Stimulated activated CD4-positive, alpha-beta T cell treated with anti-CD3 and anti-CD28 coated beads, Interleukin-12 subunit alpha, Interleukin-12 subunit beta, amount 100 ng/mL, for 48 hours (primary cell): ENCODE measurements at places on chromosomes 6 and 20.

DNA sequence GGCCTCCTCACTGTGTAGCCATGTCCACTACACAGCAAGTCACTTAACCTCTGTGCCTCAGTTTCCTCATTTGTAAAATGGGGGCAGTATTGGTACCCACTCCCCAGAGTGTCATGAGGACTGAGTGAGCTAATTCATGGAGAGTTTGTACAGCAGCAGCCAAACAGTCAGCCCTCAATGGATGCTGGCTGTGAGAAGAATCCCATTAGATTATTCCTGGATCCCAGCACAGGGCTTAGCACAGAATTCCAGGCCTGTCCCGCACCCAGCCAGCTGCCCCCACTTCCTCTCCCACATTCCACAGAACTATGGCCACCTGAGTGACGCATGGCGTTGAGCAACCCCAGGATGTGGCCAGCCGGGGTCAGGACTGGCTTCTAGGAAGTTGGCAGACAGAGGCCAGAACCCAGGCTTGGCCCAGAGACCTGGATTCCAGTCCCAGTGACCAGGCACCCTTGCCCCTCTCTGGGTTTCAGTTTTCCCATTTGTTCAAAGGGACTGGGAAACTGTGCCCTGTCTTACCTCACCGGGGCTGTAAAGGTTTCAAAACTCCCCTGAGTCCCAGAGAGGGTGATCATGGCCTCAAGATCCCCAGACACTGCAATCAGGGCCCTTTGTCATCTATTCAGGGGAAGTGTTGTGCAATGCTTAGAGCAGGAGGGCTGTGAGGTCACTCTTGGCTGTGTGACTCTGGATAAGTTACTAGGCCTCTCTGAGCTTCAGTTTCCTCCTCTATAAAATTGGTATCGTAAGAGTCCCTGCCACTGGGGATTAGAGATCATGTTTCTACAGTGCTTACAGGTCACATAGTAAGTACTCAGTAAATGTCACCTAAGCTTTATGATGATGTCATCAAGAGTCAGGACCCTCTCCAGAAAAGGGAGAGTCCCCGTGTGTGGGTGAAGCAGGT is 3.0 kb upstream of the TGM2 start:
- no peak for DNase-seq

DNA sequence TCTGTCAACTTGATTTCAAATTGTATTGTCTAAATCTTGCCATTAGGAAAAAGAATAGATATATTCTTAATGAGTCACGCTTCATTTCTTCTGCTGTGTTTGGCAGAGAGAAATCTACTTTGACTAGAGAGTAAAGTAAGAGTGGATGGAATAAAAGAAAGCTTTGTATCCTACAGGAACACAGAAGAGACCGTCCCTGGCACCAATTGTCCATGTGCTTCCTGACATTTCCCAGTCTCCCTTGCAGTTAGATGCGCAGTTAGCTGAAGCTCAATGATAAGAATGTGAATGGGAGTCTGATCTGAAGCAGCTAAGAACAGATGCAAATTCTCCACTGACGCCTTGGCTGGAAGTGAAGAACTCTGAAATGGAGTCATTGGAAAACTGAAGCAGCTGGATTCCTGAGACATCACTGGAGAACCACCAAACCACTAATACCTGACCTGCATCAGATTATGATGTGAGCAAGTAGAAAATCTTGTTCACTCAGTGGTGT is 528.2 kb upstream of the MARCKS start:
- no peak for DNase-seq

- no peak for DNase-seq
Observed at GRCh38 chr6:5724911-5725310, 281.8 kb downstream of the NRN1 start.

DNA sequence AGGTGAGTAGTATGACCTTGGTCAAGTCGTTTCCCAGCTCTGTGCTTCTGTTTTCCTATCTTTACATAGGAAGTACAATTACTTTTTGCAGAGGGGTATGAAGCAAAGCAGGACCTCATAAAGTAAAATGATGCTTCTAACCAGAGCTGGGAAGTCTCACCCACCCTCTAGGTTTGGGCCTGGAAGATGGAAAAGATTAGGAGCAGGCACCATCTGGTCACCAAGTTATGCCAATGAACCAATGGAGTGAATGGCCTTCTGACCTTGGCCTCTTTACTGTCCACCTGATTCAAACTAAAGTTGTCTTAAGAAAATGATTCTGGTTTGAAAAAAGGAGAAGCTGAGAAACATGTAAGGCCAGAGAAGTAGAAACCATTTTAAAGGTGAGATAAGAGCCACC is 68.9 kb upstream of the CTNNBL1 start:
- no peak for DNase-seq

- DNase-seq: no peak
Observed at GRCh38 chr20:6612606-6612923, 154.9 kb upstream of the BMP2 start.

DNA sequence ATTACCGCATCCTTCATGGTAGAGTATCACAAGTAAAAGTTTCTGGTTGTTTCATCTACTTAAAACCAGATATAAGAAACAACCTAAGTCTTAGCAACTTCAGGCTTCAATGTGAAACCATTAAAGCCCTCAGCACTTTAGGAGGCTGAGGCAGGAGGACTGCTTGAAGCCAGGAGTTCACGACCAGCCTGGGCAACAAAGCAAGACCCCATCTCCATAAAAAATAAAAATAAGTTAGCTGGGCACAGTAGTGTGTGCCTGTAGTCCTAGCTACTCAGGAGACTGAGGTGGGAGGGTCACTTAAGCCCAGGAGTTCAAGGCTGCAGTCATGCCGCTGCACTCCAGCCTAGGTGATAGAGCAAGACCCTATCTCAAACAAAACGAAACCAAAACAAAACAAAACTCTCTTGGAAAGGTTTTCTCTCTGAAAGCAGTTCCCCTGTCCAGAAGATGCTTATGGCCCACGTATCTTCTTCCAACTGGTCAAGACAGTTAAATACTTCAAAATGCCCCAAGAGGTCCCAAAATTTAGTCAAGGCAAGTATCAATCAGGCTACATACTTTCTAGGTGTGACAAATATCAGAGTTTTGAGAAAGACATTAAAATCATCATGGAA is 9.9 kb downstream of the TAF11 start:
- DNase-seq: no peak

- no peak for DNase-seq
Observed at GRCh38 chr20:41373931-41374920, 7.6 kb upstream of the EMILIN3 start.

DNA sequence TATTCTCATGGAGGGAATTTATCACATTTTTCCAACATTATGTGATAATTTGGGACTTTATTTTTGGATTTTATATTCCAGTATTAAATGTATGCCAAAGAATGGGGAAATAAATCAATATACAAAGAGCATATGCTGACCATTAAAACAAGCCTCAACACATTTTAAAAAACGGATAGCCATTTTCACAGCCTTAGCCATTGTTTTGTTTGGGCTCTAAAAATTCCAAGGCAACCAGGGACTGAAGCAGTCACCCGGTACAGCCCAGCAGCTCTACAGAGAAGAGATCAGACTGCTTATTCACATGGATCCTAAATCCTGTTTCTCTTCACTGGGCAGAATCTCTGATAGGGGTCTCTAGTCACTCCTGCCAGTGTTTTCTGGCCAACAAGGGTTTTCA is 150.2 kb upstream of the OGFRL1 start:
- no peak for DNase-seq

GRCh38 chr6:166925141-166925996 is 31.0 kb downstream of the RNASET2 start:
- DNase-seq: no peak

DNA sequence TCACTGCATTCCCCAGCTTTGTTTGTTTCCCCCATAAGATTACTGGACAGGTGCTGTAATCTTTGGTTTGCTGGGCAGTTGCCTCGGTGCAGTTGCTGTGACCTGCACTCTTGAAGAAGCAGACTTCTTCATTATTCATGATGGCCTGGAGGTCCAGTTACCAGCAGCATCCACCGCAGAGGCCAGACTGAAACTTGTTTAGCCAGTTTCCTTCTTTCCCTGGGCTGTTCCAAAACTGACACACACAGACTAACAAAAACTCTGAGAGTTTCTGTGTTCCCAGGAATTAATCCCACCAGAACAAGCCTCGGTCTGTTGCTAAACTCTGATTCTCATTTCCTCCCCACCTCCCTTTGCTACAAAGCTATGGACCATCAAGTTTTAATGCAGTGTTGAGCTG is 144.1 kb downstream of the QRSL1 start:
- DNase-seq: no peak

DNA sequence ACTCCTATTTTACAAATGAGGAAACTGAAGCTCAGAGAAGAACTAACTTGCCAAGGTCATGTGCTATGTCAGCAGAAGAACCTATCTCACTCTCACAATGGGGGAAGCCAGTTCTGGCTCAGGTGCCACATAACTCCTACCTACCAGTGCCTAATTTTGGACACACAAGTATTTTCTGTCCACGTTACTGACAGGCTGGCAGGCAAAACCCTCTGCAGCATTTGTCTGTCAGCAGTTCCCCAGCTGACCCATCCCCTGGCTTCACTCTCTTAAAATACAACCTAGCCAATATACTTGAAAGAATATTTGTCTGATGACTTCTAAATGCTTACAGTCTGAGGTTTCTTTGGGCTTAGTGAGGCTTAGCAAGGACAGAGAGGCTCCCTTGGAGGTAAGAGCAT is 15.5 kb downstream of the GSS start:
- DNase-seq: no peak

- DNase-seq: no peak
Observed at GRCh38 chr6:32047084-32047478, 8.9 kb downstream of the CYP21A2 start.

DNA sequence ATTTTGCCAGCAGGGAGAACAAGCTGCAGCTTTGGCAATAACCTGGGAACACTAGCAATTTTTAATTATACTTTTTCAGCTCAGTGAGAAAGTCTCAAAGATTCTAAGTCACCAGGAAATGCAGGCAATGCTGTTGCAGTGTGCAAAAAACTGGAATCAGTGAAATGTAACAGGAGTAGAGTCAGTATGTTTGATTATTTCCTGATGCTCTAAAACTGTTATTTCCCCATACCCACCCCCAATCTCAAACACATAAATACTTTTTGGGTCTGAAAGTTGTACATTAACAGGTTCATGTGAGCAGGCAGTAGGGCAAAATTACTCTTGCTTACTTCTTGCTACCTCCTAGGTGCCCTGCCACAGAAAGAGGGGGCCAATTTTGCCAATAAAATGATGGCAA is 65.4 kb upstream of the BEND6 start:
- DNase-seq: no peak

GRCh38 chr20:79565-79964 is 7.9 kb upstream of the DEFB125 start:
- no peak for DNase-seq

GRCh38 chr20:44494266-44494665 is 18.6 kb downstream of the TTPAL start:
- no peak for DNase-seq

GRCh38 chr6:166488076-166488685 is 98.3 kb downstream of the RAMACL start:
- peak; percentile 59 for DNase-seq

DNA sequence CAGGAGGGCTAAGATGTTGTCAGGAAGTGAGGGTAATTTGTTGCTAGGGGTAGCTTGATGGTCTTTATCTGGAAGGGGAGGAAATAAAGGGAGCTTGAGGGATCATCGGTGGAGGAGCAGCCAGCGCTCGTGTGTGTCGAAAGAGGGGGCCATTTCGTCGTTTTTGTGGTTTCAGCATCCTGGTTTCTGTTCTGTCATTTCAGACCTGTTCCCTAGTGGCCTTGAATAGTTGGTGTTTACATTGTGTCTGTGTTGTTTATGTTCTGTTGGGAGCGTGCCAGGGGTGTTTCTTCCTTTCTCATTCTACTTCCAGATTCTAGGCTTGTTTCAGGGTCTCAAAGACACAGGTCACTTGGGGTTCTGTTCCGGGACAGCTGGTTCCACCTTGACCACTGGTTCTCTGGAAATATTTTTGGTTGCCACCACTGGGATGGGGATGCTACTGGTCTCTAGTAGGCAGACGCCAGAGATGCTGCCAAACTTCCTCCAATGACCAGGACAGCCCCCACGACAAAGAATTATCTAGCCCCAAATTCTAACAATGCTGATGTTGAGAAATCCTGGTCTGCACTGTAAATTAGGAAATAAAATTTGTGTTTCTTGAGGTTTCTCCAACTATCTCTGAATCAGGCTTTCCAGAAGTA is 113.9 kb upstream of the NAA20 start:
- no peak for DNase-seq

DNA sequence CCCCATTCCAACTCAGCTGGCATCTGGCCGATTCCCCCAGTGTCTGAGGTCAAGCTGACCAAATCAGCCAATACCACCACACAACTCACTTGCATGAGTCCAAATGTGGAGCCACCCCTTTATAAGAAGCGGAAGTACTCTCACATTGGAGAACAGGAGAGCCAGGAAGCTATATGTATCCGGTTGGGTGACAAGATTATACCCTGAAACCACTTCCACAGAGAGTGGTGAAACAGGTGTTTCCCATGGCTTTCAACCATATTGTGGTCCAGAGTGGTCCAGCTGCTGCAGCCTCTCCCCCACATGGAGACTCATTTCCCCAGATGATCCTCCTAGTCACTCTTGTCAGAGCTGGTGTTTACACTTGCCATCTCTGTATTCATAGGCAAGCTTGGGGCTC is 24.0 kb upstream of the SERINC1 start:
- DNase-seq: no peak
